Stimulated activated CD4-positive, alpha-beta T cell treated with anti-CD3 and anti-CD28 coated beads, Interleukin-4, amount 100 ng/mL, for 4 hours (primary cell): ENCODE measurements at places on chromosomes 16 and 17.

DNA sequence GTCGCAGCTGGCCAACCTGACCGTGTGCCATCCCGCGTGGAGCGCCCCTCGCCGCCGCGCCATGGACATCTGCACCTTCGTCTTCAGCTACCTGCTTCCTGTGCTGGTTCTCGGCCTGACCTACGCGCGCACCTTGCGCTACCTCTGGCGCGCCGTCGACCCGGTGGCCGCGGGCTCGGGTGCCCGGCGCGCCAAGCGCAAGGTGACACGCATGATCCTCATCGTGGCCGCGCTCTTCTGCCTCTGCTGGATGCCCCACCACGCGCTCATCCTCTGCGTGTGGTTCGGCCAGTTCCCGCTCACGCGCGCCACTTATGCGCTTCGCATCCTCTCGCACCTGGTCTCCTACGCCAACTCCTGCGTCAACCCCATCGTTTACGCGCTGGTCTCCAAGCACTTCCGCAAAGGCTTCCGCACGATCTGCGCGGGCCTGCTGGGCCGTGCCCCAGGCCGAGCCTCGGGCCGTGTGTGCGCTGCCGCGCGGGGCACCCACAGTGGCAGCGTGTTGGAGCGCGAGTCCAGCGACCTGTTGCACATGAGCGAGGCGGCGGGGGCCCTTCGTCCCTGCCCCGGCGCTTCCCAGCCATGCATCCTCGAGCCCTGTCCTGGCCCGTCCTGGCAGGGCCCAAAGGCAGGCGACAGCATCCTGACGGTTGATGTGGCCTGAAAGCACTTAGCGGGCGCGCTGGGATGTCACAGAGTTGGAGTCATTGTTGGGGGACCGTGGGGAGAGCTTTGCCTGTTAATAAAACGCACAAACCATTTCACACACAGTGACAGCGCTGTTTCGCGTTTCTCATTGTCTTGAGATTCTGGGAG lies 2.0 kb upstream of the ZACN start:
- peak; percentile 31 for DNase-seq

- DNase-seq: no peak
Measured at GRCh38 chr16:19700319-19700781, 17.7 kb downstream of the KNOP1 start.

DNA sequence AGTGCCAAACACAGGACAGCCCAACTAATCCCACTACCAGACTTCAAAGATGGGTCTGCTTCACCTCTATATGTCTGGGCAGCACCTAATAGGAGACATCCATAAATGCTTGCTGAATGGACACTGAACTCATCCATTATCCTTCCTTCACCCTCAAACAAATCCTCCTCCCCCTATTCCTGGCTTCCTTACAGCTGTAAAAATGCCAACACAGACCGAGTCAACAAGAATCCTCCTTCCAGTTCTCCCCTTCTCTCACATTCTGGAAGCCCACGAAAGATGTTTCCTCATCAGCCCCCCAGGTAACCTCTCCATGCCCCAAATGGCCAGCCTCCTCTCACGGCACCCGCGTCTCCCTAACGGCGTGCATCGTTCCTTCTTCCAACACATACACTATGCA lies 12.3 kb downstream of the PELP1 start:
- no peak for DNase-seq

DNA sequence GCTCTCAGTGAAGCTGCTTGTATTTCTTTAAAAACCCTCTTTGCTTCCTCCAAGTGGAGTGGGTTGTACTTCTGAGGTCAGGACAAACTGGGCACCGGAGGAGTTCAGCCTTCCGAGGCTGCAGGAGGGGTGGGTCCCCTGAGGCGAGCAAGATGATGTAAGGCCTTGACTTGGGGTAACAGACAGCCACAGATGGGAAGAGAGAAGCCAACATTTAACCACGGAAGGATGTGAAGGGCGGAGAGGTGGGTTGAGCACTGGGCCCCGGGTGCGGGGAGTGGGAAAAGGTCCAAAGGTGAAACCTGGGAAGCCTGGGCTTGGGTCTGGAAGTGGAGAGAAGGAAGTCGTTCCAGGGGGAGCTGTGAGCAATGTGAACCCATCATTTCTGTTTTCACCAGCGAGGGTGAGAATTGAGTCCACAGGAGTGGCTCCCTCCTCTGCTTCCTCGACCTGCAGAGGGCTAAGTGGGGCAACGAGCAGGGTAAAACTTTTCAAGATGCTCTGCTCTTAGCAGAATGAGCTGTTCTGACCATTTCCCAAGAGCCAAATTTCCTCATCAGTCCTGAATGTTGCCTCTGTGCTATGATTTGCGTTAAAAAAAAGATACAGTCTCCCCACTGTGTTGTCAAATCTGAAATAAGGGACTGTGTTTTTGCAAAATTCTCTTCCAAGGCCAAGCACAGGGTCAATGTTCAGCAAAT lies 137.7 kb upstream of the CRHR1 start:
- no peak for DNase-seq
